ENCODE measurements at places on chromosomes 1 and 21.

DNA sequence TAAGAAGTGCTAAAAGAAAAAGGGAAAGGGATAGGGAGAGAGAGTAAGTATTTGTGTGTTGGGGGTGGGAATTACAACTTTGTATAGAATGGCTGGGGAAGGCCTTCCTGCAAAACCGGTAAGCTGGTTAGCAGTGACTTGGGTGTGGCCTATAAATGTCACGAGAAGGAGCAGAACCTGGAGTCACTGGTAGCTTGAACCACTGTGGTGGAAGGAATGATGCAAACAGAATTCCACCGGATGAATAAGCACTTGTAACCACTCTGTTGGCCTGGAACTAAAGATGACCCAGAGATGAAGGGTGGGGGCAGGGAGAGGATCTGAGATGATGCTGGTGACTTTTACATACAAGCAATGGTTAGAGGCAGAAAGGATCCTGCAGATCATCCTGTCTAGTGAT, 8.9 kb downstream of the XKR8 start:
- peak; percentile 95 for DNase-seq

DNA sequence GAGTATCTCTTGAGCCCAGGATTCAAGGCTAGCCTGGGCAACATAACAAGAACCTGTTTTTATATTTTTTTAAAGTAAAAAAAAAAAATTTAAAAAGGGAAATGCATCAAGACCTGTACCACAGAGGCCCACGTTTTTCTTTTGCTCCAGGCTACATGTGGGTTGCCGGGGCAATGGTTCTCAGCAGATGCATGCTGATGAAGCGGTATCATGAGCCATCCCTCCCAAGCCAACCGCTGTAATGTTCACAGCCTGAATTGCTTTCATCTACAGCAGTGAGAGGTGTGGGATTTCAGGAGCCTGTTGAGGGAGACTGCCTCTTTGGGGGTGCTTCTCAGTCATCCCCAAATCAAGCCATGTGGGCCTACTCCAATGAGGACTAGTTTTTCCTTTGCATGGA, 60.5 kb downstream of the CD58 start:
- DNase-seq: no peak

GRCh38 chr1:67532452-67533216, 102.4 kb upstream of the SERBP1 start:
- DNase-seq: no peak

DNA sequence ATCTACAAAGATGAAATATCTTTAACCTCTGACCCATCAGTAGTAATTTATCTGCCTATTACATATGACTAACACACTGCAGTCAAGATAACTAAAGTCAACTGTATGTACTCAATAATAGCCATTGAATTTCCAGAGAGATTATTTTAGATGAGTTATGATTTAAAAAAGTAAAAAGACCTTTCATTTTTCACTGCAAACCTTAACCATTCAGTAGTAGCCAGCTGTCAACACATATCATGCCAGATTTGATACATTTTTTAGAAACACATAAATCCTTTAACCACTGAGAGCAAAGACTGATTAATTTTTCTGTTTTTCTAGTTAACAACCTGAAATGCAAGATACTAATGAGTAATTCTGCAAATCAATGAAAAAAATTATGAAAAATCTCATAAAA, 31.0 kb downstream of the PALMD start:
- no peak for DNase-seq

- no peak for DNase-seq
Observed at GRCh38 chr1:178727014-178727895, 2.2 kb downstream of the RALGPS2 start.

DNA sequence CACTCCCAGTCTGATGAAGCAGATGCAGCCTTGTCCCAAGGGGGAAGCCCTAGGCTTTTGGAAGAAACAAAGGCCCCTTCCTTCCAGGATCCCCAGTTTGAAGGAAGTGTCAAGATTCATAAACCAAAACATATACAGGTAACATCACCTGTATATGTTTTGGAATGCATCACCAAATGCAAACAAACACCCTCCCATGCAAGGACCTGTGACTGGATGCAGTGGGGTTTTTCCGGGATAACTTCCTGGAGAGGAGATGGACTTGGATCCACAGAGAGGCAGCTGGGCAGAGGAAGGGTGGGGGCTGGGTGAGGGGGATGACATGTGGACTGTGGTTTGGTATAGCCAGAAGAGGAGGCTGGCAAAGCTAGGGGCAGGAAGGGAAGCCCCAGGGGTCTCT, 1.5 kb upstream of the PLA2G2F start:
- no peak for DNase-seq

- no peak for DNase-seq
Observed at GRCh38 chr1:161379071-161379470, 11.4 kb upstream of the CFAP126 start.

GRCh38 chr21:45098867-45099266, 24.5 kb downstream of the ADARB1 start:
- DNase-seq: no peak

DNA sequence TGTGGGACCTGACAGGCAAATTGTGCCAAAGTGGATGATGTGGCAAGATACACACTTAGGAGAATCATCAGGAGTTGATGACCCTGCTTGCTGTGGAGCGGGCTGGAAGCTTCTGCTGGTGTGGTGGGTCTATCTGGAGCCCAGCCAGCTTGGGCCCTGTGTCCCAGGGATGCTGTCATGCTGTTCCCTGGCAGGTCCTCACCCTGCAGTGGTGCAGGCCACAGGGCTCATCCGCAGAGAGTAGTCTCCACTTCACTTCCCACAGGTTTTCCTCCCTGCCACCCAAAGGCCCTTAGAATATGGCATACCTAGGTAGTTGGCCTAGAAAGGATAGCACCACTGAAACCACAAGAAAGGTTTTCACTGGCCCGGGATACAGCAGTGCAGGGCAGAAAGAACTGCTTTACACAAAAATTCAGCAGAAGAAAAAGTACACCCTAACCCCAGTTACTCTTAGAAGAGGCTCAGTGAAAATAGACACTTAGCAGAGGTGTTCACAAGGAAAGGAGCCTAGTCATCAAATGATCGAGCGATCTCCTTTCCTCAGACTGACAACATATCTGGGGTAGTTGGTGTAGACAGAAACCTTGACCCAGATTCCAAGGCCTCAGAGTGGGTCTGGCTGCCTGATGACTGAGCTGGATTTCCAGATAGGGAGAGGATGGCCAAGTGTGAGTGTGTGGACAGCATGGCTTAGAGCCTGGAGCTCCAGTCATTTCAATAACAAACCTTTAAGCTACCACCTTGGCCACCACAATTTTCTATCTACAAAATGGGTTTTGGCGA, 1.3 kb upstream of the C1orf226 start:
- no peak for DNase-seq

DNA sequence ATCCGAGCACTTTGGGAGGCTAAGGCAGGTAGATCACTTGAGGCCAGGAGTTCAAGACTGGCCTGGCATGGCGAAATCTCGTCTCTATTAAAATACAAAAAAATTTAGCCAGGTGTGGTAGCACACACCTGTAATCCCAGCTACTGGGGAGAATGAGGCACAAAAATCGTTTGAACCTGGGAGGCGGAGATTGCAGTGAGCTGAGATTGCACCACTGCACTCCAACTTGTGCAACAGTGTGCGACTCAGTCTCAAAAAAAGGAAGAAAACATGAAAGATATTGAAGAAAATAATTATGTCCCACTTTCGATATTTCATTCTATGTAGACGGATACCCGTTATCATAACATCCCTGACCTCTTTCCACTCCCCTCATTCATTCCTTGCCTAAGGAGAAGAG, 19.2 kb downstream of the TUT4 start:
- DNase-seq: no peak

GRCh38 chr1:239446611-239447010, 60.2 kb downstream of the CHRM3 start:
- no peak for DNase-seq

DNA sequence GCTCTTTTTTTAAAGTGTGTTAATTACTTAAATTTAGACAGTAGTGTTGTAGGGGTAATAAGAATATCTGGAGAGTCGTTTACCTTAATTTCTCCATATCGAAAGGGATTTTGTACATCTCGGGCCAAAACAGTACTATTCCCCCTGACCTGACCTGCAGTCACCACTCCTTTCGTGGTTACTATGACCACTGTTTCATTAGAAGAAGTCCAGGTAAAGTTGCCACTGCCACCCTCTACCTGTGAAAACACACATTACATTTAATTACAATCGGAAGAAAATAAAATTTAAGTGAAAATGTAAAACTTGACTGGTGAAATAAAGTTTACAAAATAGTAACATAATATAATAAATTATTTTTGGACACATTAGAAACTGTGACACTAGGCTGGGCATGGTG, 37.2 kb downstream of the NUP210L start:
- DNase-seq: no peak

- no peak for DNase-seq
Observed at GRCh38 chr1:231793893-231794292, 167.3 kb downstream of the DISC1 start.

- no peak for DNase-seq
Observed at GRCh38 chr1:30759718-30760281, 2.2 kb upstream of the LAPTM5 start.
